ENCODE measurements at places on chromosomes 2 and 18.

- DNase-seq: no peak
Measured at GRCh38 chr2:118460425-118460824, 372.2 kb downstream of the INSIG2 start.

- no peak for DNase-seq
Measured at GRCh38 chr2:147806846-147807245, 38.0 kb upstream of the ACVR2A start.

DNA sequence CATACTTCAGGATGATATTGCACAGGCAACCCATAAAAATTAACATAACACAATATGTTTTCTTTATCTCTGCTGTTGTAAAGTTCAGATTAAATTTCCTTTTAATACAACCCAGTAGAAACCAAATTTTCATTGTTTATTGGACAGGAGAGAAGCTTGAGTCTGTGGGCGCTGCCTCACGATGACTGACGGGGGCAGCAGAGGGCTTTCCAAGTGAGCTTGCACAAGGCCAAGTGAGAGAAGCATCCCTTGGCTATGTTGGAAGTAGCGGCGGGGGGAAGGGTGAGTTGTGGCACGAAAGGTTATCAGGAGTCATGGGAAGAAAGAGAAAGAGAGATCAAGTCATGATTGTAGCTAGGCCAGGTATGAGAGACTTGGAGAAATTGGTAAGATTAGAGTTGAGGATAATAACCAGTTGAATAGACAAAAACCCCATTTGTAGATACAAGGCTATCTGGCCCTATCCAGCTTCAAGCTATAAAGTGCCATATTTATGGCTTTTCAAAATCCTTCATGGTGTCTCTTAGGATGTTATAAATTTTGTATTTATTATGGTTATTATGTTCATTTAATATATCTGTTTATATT is 413.7 kb upstream of the FAM98A start:
- no peak for DNase-seq

- DNase-seq: no peak
Measured at GRCh38 chr18:76592981-76593381, 97.9 kb upstream of the ZNF516 start.

DNA sequence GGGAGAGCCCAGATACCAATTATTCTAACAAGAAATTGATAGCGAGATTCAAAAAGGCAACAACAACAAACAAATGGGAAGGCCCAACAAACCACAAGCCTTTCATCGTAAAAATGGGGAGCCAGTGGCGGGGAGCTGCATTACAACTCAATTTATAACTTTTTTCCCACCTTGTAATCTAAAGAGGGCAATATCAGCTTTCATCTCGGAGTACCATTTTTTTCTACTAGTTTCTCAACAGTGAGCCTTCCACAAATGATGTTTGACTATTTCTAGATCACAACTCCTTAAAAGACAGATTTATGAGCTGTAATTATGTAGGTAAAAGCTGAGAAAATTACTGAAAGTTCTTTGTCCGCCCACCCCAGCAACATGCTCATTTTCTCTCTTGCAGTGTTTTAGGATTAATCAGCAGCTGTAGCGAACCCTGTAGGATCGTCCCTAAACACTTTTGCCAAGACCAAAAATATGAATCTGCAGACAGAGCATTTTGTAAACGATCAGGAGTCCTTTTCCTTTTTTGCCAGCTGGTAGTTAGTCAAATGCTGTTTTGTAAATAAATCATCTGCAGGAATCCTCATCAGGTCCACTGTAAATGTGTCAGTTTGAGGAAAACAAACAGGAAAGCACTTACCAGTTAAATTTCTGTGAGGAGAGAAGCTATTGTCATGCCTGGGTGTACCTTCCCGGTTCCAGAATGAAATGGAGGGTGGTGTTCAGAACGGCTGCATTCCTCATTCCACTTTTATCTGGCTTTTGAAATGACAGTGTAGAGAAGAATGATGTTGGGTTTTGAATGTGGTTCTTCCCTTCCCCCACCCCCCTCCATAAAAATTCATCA is 53.2 kb downstream of the EEF1B2 start:
- no peak for DNase-seq

- no peak for DNase-seq
Measured at GRCh38 chr2:134454426-134454825, 200.6 kb downstream of the MGAT5 start.

DNA sequence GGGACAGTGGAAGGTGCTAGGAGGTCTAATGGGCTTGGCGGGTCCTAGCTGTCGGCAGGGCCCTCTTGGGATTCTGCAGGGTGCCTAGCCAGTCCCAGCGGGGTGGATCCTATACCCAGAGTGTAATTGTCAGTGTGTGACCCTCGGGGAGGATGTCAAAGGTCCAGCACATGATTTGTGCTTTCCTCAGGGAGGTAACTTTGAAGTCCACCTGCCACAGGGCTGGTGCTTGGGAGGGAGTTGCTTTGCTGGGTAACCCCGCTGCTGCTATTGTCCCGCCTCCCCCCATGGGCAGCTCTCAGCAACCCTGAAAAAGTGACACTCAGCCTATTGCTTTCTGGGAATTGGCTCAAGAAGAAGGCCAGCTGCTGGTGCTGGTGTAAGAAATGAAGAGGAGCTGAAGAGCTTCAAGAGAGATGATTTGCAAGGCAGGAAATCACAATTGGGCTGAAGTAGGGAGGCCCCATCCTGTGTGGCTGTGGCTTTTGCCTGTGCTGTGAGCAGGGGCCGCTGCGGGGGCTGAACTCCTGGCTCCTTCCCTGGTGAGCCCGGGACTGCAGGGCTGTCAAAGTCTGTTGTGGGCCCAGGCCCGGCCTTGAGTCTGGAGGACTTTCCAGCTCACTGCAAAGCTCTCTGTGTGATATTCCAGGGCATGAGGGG is 36.4 kb downstream of the EMILIN2 start:
- peak; percentile 24 for DNase-seq

GRCh38 chr18:4639628-4640310 is 184.7 kb upstream of the DLGAP1 start:
- no peak for DNase-seq

- no peak for DNase-seq
Measured at GRCh38 chr2:151833984-151834383, 5.8 kb upstream of the ARL5A start.

- DNase-seq: no peak
Measured at GRCh38 chr18:47932190-47932589, 1.7 kb upstream of the SMAD2 start.

GRCh38 chr2:201622306-201622970 is 20.9 kb downstream of the TMEM237 start:
- DNase-seq: no peak
